HCEC 1CT (cell line): ENCODE measurements at places on chromosomes 2 and 18.

DNA sequence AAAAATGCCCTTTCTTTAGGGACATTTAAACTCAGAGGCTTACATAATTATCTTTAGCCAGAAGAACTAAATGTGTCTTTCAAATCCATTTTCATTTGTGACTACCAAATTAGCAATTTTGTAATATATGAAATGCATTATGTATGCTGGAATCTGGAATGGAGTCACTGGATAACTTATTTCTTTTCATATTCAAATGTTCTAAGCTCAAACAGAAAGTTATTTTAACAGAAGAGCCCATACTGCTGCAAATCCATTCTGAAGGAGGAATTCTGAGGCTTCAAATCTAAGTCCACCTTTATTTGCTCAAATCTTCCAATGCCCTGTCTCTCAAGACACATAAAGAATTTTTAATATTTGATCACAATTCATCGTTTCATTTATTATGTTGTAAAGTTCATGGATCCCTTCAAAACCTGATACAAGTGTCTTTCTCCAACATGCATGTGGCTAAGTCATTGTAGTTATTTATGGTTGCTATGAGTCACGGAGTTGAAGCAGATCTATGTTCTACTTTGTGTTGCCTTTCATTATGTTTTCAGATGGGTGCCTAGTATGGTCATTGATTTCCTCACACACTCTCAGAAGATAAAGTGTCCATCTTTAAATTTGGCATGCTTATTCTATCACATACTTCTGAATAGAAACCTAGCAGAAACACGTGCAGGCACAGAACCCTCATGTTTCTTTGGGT, 214.8 kb upstream of the GCFC2 start:
- DNase-seq, result no peak

GRCh38 chr2:46943881-46944798, 28.5 kb upstream of the MCFD2 start:
- DNase-seq, result no peak

GRCh38 chr2:33213648-33214047, 262.8 kb upstream of the RASGRP3 start:
- no peak for DNase-seq

GRCh38 chr2:85324639-85325465, 2.9 kb downstream of the TGOLN2 start:
- DNase-seq, result peak; percentile 63

- DNase-seq, result peak; percentile 38
These were observed 323.2 kb downstream of the PLCL1 start for GRCh38 chr2:198127627-198128026.

- DNase-seq, result no peak
These were observed 2.4 kb downstream of the SPRED2 start for GRCh38 chr2:65429786-65430602.
